ENCODE measurements at places on chromosomes 2 and 18.

- DNase-seq: no peak
Measured at GRCh38 chr2:199303728-199304177, 154.0 kb downstream of the SATB2 start.

DNA sequence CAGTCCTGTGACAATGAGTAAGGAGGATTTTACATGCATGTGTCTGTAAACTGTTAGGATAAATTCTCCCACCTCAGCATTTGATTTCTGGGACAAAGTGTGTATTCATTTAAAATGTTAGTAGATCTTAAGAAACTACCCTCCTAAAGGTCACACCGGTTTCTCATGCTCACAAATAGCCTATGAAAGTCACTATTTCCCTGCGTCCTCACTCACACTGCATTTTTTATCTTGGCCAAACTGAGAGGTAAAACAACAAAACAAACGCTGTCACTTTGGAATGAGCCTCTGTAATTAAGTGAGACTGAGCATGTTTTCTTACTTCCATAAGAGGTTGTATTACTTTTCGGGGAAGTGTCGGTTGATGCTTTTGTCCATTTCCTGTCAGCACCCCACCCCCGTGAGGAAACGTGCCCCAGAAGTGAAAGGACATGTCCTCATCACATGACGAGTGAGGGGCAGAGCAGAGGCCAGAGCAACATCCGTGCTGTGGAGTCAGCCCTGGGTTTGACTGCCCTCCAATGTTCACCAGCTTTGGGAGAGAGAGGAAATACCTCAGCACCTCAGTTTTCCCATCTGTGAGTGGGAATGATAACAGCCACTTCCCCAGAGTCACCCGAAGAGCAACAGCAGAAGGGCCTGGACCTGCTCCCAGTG is 3.1 kb downstream of the GYPC start:
- DNase-seq: no peak

DNA sequence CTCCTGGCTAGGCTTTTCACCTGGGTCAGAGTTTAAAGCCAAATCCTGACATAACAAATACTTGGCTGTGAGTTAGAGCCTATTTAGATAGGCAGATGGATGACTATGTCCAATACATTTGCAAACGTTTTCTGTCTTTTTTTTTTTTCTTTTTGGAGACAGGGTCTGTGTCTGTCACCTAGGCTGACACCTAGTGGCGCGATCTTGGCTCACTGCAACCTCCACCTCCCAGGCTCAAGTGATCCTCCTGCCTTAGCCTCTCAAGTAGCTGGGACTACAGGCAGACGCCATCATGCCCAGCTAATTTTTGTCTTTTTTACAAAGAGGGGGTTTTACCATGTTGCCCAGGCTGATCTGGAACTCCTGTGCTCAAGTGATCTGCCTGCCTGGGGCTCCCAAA is 124.8 kb downstream of the DYM start:
- DNase-seq: no peak

GRCh38 chr2:12767541-12767940 is 50.8 kb downstream of the TRIB2 start:
- DNase-seq: no peak

GRCh38 chr2:189056200-189057106 is 82.3 kb downstream of the COL3A1 start:
- DNase-seq: no peak

DNA sequence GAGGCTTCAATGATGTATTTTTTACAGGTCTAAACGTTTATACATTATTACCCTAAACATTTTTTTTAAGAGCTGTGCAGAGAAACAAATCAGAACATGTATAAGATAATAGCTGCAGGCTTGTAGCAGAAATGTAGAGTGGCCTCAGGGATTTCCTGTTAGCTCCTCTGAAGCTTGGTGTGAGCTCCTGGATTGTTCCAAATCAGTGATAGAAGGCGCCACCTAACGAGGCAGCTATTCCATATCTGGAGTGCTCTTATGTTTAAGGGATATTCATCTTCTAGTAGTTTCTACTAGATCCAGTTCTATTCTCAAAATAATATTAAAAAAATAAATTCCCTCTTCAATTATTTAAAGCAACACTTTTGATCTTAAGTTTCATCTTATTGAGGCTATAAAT is 93.1 kb downstream of the LRP1B start:
- DNase-seq: no peak

GRCh38 chr18:39647627-39648534 is 2082.3 kb upstream of the CELF4 start:
- DNase-seq: no peak

DNA sequence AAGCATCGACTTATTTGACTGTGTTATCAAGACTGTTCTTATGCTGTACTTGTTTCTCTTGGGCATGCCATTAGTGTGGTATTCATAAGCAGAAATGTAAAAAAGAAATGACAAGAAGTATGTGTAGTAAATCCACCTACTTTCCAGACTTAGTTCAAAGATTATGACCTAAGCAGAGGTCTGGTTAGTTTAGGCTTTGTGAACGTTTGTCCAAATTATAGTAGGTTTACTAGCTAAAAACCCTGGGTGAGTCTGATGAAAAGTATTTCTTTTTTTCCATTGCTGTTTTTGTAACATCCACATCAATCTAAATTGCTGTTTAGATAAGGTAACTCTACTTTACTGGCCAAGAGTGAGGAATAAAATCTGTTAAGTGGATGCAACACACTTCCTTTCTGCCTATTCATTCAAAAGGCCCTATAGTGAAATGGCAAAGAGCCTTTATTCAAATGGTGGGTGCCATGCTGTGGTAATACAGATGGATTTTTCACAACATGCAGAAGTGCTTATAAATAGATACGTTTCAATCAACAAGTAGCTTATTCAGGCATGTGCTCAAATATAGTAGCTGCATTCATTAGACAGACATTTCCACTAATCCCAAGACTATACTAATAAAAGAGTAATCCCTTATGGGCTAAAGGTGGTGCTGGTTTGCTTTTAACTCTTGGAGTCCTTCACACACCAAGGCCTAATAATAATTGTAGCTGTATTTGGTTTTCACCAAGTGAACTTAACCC is 122.5 kb upstream of the LTBP1 start:
- no peak for DNase-seq

DNA sequence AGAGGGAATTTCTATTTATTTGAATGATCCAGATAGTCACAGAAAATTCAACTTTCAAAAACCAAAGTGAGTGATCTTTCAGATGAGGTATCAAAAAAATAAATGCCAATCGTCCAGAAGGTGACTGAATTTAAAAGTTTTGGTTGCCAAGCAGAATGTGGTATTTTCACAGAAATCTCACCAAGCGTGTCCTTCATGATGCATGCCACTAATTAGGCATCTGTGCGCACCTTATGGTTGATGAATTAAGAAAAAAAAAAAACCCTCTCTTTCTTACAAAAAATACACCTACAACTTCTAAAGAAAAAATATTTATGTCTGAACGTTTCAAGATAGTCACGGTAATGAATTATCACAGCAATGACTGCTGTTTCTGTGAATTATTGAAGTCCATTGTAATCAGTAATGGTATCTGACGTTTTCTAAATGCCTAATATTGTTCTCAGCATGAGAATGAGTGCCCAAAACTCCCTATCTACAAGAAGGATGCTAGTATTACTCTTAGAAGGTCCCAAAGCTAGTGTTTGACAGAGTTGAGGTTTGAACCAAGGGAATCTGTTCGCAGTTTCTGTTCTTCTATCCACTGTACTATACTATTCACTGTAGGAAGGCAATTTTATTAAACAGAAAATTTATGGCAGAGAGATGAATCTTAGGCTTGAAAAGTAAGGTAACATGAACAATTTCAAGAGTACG is 219.6 kb upstream of the NETO1 start:
- no peak for DNase-seq

Data from stimulated activated CD8-positive, alpha-beta memory T cell treated with anti-CD3 and anti-CD28 coated beads, Interleukin-2, amount 100 ng/mL, for 48 hours (primary cell).